EL (cell line): ENCODE measurements at places on chromosomes 16 and 17.

DNA sequence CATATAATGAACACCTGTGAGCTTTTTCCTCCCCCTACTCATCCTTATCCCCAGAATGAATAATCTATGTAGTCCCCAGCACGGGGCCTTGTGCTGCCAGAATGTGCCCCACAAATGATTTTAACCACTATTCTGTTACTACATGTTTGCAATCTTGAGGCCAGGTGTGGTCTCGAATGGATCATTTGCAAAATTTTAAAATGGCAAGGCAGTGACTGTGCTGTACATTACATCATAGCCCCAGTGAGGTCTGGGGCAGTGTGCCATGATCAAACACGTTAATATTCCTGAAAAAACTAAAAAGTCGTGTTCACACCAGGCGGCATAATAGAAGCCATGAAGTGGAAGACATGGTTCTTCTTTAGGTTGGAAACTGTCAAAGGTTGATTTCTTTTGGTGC, 479.9 kb upstream of the EEF2KMT start:
- no peak for DNase-seq

DNA sequence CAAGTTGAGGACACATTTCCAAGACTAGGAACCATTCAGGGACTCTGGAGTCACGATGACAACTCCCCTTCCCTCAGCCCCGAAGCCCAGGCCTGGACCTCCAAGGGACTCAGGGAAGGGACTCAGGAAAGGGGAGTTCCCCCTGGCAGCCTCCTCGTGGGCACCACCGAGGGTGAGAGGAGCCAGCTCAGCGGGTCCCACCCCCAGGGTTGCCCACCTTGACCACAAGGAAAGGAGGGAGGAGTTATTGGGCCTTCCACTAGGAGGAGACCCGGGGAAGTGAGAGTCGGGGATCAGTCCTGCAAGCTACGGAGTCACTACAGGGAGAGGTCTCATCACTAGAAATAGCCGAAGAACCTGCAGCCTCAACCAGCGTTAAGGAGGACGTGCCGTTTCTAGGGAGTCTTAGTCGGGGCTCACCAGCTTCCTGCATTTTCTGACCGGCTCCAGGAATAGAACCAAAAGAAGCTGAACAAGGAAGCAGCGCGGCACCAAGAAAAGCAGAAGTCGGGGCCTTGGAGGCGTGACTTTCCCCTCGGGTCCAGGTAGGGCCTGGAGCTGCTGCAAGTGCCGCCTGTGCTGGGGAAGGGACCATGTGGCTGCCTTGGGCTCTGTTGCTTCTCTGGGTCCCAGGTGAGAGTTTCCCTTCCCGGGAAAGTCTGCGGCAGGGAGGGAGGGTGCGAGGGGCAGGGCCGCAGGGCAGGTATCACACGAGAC, at the start of gene CD300A:
Gene CD300A, plus strand, starts transcription at position 524 of the 717 bp plus-strand sequence. Its CDS starts 70 bp downstream, at position 594.
- no peak for DNase-seq

GRCh38 chr16:81590714-81591544, 146.3 kb downstream of the CMIP start:
- DNase-seq: no peak

DNA sequence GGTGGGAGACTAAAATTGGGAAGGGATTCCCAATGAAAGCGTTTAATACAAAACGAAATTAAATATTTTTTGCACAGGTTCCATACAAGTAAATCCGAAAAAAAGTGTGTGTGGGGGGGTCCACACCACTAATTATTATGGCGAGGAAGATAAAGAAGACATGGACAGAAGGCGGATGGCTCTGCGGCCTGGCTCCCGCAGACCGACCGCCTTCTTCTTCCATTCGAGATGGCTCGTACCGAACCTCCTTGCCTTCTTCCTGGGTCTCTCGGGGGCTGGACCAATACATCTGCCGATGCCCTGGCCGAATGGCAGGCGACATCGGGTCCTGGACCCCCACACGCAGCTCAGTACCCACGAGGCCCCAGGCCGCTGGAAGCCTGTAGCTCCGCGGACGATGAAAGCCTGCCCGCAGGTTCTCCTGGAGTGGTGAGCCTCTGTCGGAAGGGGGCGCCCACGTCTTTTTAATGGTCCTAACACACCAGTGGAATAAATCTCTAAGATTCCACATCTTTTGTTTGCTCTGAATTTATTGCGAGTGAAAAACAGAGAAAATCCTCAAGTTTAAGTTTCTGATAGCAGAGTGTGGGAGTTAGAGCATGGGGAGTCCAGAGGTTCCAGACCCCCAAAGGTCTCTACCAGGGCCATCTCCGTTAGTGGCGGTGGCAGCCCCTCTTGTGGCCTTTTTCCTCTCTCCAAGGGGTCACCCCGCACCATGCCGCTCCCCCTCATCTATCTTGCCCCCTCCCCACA, 1.4 kb downstream of the PRAC2 start:
- DNase-seq: peak; percentile 77

DNA sequence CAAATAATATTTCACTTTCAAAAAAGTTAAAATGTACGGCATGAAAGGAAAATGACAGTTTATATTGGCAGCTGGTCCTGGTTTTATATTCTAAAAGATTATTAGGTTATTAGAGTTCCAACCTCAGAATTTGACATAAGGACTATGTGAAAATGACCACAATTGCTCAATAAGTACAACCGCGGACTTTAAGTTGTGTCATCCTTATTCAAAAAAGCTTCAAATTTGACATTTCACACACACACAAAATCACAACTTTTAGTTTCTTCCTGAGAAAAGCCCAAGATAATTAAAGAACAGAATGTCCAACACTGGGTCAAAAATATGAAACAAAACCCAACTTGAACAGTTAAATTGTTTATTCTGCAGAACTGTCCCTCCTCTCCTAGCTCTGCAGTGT, 133.2 kb upstream of the AXIN2 start:
- no peak for DNase-seq

- DNase-seq: no peak
These were observed 35.7 kb upstream of the TRAP1 start for GRCh38 chr16:3752984-3753383.

GRCh38 chr17:17119533-17119932, 77.3 kb downstream of the MPRIP start:
- peak; percentile 70 for DNase-seq

DNA sequence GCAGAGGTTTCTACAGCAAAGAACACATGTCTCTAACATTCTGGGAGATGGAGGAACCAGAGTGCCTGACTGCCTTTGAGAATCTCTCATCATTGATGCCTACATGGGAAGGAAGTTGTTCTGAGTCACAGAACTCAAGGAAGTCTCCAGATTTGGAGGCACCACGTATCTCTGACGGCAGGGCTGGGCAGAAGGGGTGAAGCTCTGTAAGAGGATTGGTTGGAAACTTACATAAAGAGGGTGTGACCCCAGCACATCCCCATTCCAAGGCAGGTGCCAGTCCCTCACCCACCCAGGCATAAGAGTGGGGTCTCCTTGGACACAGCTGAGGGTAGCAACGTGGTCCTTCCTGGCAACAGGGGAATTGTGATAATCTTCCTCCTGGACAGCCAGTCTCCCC, 17.4 kb downstream of the TNFRSF13B start:
- DNase-seq: no peak

GRCh38 chr17:81401723-81402529, 6.7 kb downstream of the BAHCC1 start:
- DNase-seq: peak; percentile 35

GRCh38 chr17:49776551-49777300, 11.8 kb upstream of the KAT7 start:
- DNase-seq: no peak

- peak; percentile 62 for DNase-seq
These were observed 15.9 kb downstream of the HAPSTR1 start for GRCh38 chr16:9107025-9107970.

GRCh38 chr16:90001761-90002503, 17.3 kb downstream of the DBNDD1 start:
- no peak for DNase-seq

- DNase-seq: peak; percentile 63
These were observed 122.1 kb downstream of the SKAP1 start for GRCh38 chr17:48307814-48308411.

DNA sequence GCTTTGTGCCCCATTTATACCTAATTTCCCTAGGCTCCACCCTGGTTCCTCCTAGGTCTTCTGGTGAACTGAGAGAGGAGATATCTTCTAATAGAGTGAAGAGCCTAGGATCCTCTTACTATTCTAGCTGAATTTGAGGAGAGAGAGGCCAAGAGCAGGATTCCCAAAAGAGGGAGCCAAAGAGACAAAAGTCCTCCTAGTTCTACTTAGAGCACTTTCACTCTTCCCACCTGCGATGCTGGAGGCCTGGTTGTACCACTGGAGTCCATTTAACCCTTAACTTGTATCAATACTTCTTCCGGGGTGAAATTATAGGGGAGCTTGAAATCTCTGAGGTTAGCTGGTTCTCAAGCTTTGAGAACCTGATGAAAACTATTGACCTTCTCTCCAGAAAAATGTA, 3.4 kb upstream of the SSH2 start:
- peak; percentile 32 for DNase-seq

DNA sequence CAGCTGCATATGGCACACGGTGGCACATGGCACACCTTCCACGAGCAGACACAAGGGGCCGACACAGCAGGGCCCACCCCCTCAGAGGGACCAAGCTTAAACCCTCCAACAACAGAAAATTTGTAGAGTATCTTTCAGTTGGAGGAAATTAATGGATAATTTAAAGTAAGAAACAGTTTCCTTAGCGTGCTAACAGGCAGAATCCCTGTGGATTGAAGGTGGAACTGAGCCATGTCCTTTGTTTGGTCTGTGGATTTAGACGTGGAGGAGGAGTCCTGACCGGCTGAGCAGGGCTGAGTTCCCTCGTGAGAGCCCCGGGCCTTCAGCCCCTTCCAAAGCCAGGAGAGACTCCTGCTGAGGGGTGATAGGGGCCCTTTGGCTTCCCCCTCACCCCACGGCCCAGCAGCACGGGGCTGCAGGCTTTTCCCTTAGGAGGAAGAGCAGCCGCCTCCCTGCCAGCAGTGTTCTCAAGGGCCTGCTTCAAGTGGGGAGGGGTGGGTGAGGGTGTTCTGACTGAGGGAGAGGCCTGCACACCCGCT, 1.4 kb upstream of the CYB561 start:
- no peak for DNase-seq

GRCh38 chr17:15507896-15508295, 40.5 kb upstream of the CDRT4 start:
- DNase-seq: no peak

GRCh38 chr17:21296097-21297025, 11.8 kb downstream of the MAP2K3 start:
- no peak for DNase-seq

DNA sequence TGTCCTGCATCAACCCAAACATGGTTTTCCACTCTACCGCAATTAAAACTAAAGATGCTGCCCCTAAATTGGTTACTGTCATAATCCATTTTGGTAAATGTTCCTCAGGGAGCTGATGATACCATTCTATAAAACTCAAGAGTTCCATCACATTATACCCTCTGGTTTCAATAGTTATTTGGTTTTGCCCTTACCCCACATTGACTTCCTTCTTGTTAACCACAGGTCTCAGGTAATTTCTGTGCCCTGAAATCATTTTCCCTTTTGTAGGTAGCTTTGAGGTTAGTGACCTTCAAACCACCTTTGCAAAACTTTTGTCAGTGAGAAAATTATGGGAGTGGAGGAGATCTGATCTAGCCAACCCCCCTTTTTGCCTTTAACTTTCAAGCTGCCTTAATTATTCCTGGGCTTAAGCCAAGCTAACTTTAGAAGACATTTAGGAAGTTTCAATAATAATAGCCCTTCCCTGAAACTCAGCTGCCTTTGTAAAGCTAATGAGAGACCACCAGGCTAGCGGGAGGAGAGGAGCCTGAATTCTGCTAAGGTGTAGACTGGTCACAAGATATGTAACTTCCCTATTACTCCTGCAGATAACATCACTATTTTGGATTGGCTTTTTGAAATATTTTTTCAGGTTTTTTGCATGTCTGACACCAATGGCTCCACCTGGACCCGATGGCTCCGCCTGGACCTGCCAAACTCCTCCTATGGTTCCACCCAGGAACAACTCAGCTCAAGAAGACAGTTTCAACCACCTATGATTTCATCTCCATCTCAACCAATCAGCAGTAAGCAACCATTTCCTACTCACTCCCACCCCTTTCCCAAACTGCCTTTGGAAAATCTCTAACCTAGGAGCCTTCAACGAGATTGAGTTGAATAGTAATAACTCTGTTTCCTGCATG, 224.9 kb downstream of the HS3ST3B1 start:
- no peak for DNase-seq

DNA sequence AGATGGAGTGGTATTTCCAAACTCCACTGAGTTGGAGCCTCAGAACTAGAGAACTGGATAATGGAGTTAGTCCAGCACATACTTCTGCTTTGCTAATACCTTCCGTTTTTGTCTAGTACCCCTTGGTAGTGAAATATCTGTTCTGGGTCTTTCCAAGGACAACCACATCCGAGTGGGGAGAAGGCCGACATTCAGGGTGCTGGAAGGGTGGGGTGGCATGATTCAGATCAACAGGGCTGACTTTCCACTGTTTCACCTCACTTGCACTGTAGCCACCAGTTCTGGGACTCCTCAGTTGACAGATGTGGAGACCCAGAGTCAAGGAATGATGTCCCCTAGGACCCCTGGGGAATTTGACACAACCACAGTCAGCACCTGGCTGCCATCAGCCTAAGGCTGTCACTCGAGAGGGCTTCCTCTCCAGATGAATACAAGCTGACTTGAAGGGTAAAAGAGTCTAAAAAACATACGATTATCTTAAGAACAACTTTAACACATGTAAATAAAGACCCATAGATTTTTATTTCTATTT, 84.8 kb upstream of the HNF1B start:
- DNase-seq: no peak

- DNase-seq: no peak
These were observed 10.7 kb downstream of the CACNG1 start for GRCh38 chr17:67055041-67055443.

DNA sequence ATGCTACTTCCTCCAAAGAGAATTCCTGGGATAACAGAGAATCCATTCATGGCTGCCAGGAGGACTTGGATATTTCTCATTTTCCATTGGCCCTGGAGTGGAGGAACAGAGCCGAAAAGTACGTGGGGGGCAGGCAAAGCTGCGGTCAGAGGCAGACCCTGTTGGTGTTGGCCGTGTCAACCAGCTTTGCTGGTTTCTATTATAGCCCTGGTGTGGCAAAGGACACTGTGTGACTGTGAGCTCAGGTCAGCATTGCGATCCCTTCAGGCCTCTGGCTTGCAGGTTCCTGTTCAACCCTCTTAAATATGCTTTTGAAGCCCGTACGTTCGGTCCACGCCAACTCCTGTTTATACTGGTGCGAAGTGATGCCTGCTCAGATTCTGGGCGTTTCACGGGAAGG, 596.2 kb downstream of the MAF start:
- DNase-seq: no peak
